ENCODE measurements at places on chromosomes 1 and 21. TPM values are rescaled to one million over a fixed set of nuclear protein-coding genes. Genes with fewer than 3 reads are reported as not detected.
A peak's percentile ranks its signal among the peaks of the same experiment; 100 is the strongest.

SPATA1 gene
- total RNA-seq: 4.6 TPM

SYTL1 gene
- total RNA-seq: 76.0 TPM

AMY1B gene
- not detected for total RNA-seq

- H3K4me3 ChIP-seq: no peak overlapping the region
- no peaks in the 10 kb centered on the region for H3K27me3 ChIP-seq
- no peaks in the 10 kb centered on the region for H3K36me3 ChIP-seq
- H3K4me1 ChIP-seq: no peaks in the 10 kb centered on the region
- no peak for DNase-seq
These were observed 259.0 kb upstream of the FOXD3 start for GRCh38 chr1:63063367-63063766.

- no peaks in the 10 kb centered on the region for H3K36me3 ChIP-seq
- H3K4me3 ChIP-seq: no peak overlapping the region
- H3K27ac ChIP-seq: no peak overlapping the region
- peaks cover 13% of the 10 kb centered on the region for H3K4me1 ChIP-seq
These were observed 17.5 kb upstream of the ALPL start for GRCh38 chr1:21491488-21492355.

- H3K4me1 ChIP-seq: peaks cover 34% of the 10 kb centered on the region
- peak overlapping the region; percentile 19 for H3K27ac ChIP-seq
- no peak overlapping the region for H3K4me3 ChIP-seq
These were observed 1.8 kb upstream of the CKS1B start for GRCh38 chr1:154972517-154973343.

HLCS gene
- total RNA-seq: 10.6 TPM

EPB41 gene
- 73.8 TPM for total RNA-seq

CYP4B1 gene
- not detected for total RNA-seq

- H3K4me1 ChIP-seq: peaks cover 2% of the 10 kb centered on the region
- DNase-seq: no peak
- no peak overlapping the region for H3K4me3 ChIP-seq
- no peak overlapping the region for H3K27ac ChIP-seq
These were observed 9.4 kb downstream of the OLIG2 start for GRCh38 chr21:33035147-33035546.

GRCh38 chr1:154411525-154411924 lies 6.4 kb downstream of the IL6R start:
- no peaks in the 10 kb centered on the region for H3K27me3 ChIP-seq
- H3K4me1 ChIP-seq: peaks cover 50% of the 10 kb centered on the region
- H3K4me3 ChIP-seq: no peak overlapping the region
- no peak overlapping the region for H3K27ac ChIP-seq
- no peaks in the 10 kb centered on the region for H3K36me3 ChIP-seq

DNA sequence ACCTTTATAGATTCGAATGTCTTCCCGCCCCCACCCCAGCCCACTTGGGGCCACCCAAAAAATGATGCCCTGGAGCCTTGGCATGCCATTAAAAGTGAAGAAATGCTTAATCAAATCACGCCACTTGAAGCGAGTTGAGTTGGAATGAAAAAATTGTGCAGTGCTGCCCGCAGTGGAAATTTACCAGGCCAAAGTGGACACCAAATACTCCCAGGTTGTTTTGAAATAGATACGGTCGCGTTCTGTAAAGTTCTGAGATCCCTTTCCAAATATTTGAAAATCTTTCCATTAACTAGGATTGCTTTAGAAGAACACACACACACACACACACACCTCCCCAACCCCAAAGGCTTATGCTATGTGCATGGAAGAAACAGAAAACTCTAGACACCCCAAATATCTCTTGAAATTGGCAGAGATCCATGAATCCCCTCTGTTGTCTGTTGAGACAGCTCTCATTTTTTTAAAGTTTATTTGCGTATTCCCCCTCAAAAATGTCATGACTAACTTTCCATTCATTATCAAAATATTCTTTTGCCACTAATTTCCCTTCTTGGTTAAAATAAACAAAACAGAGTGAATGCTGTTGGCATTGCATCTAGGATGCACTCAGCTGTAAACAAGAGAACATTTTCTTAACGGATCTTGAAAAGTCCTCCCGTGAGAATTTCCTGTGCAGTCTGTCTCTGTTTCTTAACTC lies 142.3 kb upstream of the KCNE2 start:
- no peaks in the 10 kb centered on the region for H3K36me3 ChIP-seq
- H3K4me3 ChIP-seq: no peak overlapping the region
- no peaks in the 10 kb centered on the region for H3K4me1 ChIP-seq
- no peak overlapping the region for H3K27ac ChIP-seq
- H3K27me3 ChIP-seq: peaks cover 4% of the 10 kb centered on the region

GRCh38 chr1:27318136-27318535 lies 3.8 kb upstream of the TMEM222 start:
- no peak for DNase-seq
- no peak overlapping the region for H3K4me3 ChIP-seq
- peaks cover 16% of the 10 kb centered on the region for H3K4me1 ChIP-seq
- no peak overlapping the region for H3K27ac ChIP-seq
- H3K36me3 ChIP-seq: peaks cover 5% of the 10 kb centered on the region

- H3K27ac ChIP-seq: peak overlapping the region; percentile 63
- peaks cover 22% of the 10 kb centered on the region for H3K36me3 ChIP-seq
- peaks cover 71% of the 10 kb centered on the region for H3K4me1 ChIP-seq
- no peak for DNase-seq
- no peaks in the 10 kb centered on the region for H3K27me3 ChIP-seq
- peak overlapping the region; percentile 21 for H3K4me3 ChIP-seq
These were observed 60.4 kb downstream of the TEX35 start for GRCh38 chr1:178573330-178573729.

GRCh38 chr1:116508984-116509980 lies 61.5 kb downstream of the CD58 start:
- H3K27me3 ChIP-seq: no peaks in the 10 kb centered on the region
- H3K27ac ChIP-seq: peak overlapping the region; percentile 73

OR10Z1 gene
- total RNA-seq: not detected

DNA sequence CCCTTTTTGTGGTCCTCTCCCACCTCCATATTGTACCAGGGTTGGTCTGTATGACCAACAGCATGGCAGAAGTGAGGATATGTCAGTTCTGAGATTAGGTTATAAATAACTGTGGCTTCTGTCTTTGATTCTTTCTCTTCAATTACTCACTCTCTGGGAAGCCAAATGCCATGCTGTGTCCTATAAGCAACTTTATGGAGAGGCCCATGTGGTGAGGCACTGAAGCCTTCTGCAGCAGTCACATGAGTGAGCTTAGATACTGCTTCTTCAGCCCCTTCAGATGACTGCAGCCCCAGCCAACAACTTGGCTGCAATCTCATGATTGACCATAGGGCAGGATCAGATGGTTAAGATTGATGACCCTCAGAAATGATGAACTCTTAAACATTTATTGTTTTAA lies 34.0 kb upstream of the SAMD13 start:
- H3K27ac ChIP-seq: no peak overlapping the region
- H3K36me3 ChIP-seq: no peaks in the 10 kb centered on the region
- no peak for DNase-seq
- H3K4me3 ChIP-seq: no peak overlapping the region
- H3K4me1 ChIP-seq: peaks cover 18% of the 10 kb centered on the region

- no peak for DNase-seq
- peaks cover under 1% of the 10 kb centered on the region for H3K4me1 ChIP-seq
- H3K4me3 ChIP-seq: no peak overlapping the region
These were observed 6.2 kb upstream of the FAM76A start for GRCh38 chr1:27719286-27720251.

OR10J1 gene
- not detected for total RNA-seq

GRCh38 chr1:62693123-62693522 lies 4.9 kb upstream of the DOCK7 start:
- no peak for DNase-seq
- no peak overlapping the region for H3K27ac ChIP-seq
- H3K36me3 ChIP-seq: no peaks in the 10 kb centered on the region
- H3K4me3 ChIP-seq: no peak overlapping the region

- no peaks in the 10 kb centered on the region for H3K36me3 ChIP-seq
- no peaks in the 10 kb centered on the region for H3K27me3 ChIP-seq
- H3K4me3 ChIP-seq: no peak overlapping the region
- DNase-seq: no peak
- H3K4me1 ChIP-seq: peaks cover 14% of the 10 kb centered on the region
These were observed 59.6 kb upstream of the ITPKB start for GRCh38 chr1:226798427-226799411.

All from activated B cell treated with CpG ODN at 0.5 μM for 24 hours (primary cell).